ENCODE measurements at places on chromosomes 12 and 14.
A peak's percentile ranks its signal among the peaks of the same experiment; 100 is the strongest.

- no peak for DNase-seq
Observed at GRCh38 chr12:110351119-110351518, 52.4 kb downstream of the ANAPC7 start.

GRCh38 chr14:26867171-26867757 is 269.4 kb upstream of the NOVA1 start:
- DNase-seq = no peak

DNA sequence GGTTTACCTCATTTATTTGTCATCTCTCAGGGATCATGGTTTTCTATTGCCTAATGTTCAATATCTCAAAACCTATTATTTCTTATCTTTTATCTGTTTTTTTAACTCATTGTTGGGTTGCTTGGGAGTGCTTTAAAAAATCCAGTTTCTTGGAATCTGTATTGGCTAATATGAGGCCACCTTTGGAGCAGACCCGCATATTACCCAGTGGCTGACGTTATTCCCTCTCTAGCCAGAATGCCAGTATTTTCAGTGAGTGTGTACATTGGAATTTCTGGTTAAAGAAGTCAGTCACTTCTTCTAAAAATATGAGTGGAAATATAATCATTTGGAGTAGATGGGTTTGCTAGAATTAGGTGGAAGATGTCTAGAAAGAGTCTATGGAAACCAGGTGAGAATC is 38.3 kb downstream of the PRMT8 start:
- DNase-seq = no peak

DNA sequence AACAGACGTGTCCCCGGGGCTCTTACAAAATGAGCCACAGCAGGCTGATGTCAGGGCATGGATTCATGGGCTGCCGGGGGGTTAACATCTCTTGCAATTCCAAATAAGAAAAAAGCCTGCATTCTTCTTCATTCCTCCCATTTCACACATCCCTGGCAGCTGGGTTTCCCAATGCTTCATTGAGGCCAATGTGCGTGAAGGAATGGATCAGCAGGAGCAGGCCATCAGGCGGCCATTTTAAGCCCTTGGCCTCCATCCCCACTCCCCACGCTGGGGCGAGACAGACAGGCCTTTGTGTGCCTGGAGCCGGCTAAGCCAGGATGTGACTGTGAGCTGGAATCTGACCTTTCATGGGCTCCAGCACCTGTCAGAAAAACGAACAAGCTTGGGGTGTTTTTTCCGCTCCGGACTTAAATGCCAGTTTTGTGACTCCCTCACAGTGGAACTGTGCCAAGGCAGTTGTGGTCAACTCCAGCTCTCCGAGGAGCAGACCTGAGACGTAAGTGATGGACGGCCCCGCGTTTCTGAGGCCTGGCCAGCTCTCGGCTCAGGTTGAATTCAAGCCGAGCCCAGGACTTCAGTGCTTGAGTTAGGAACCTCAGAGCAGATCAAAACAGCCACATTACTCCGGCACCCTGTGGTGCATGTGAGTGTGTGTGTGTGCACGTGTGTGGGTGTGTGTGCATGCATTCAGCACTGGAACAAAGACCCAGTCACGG is 133.1 kb downstream of the TMEM30B start:
- DNase-seq = no peak

- DNase-seq = no peak
Observed at GRCh38 chr12:19410629-19411185, 28.6 kb upstream of the AEBP2 start.

GRCh38 chr12:16670456-16671050 is 64.6 kb upstream of the LMO3 start:
- DNase-seq = no peak

DNA sequence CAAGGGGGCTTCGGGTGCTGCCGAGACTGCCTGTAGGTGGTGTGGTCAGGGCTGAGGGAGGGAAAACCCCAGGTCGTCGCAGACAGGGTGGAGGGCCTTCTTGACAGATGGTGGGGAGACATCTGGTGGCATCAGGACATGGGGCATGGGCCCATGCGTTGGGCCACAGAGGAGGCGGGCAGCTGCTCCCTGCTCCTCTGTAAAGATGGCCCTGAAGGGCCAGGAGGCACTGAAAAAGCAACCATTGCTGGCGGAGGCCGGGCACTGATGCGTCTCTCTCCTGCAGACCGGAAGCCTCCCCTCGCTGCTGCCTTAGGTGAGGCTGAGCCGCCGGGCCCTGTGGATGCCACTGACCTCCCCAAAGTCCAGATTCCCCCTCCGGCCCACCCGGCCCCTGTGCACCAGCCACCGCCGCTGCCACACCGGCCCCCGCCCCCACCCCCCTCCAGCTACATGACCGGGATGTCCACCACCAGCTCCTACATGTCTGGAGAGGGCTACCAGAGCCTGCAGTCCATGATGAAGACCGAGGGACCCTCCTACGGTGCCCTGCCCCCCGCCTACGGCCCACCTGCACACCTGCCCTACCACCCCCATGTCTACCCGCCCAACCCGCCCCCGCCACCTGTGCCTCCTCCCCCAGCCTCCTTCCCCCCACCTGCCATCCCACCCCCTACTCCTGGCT is 28.8 kb downstream of the CCNK start:
- no peak for DNase-seq

GRCh38 chr14:53622447-53622846 is 334.2 kb downstream of the BMP4 start:
- DNase-seq = no peak

GRCh38 chr12:18171571-18171970 is 81.6 kb upstream of the RERGL start:
- DNase-seq = no peak

GRCh38 chr14:91727121-91727520 is 4.8 kb downstream of the CATSPERB start:
- no peak for DNase-seq

DNA sequence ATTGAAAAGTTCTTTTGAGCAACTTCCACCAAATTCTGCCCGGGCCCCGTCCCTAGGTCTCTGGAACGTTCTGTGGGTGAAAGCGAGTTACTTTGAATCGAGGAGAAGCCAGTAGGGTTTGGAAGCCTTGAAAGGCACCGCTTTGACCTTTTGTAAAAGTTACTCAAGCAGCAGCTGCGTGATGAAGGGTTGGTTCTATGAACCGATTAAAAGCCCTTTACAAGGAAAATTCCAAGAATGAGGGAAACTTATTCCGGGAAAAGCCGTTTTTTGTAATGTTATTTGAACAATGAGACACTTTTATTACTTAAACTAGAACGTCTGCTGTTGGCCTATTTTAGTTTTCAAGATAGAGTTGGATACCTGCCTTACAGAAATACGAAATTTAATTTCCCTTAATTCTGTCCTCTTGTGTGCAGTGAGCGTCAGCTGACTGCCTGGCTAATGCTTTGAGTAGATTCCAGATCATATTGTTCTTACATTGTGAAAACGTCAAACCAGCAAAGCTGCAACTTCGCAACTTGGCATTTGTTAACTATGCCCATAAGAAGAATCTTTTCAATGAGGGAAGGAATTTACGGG is 906 bp downstream of the LARP4 start:
- DNase-seq = peak; percentile 48

DNA sequence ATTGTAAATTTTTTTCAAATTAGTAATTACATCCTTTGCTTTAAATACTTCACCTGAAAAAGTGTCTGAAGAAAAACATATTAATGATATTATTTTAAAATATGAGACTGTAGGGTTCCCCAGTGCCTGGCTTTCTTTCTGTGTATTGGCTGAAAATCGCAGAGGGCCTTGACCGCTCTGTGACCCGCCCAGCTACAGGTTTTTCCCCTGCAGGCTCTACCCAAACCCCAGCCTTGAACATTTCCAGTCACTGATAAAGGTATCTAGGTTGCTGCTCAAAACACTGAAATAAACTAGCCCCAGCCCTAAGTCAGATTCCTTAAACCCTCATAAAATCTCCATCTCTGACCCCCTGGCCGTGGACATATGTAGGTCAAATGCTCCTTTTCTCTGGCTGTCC is 11.9 kb downstream of the KLRG1 start:
- no peak for DNase-seq

DNA sequence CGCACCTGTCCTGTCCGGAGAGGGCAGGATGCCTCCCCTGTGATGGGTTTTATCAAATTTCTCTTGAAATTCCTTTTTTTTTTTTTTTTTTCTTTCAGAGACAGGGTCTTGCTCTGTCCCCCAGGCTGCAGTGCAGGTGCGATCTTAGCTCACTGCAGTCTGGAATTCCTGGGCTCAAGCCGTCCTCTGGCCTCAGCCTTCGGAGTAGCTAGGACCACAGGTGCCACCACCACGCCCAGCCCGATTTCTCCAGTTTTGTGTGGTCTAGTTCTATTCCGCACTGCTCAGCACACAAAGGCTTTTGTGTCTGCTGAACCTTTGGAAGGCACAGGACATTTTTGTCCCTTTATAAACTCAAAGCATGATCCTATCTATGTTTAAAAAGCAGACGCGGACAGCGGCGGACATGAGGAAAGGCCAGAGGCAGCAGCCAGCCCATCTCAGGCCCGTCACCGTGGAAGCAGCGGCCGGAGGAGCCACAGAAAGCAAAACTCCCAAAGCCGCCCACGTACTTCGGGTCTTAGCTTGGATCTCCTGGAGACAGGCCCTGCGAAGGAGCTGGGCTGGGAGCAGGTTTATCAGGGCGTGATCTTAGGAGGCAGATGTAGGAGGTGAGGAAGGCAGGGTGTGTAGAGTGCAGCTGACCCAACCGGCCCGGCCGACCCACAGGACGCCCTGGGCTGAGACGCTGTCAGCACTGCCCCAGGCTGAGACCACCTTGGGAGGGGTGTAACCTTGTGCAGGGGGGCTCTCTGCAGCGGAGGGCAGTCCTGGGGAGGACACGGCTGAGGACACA is 30.9 kb upstream of the FBRSL1 start:
- no peak for DNase-seq

- DNase-seq = peak; percentile 52
Observed at GRCh38 chr12:57475271-57476161, 4.2 kb downstream of the ARHGAP9 start.

DNA sequence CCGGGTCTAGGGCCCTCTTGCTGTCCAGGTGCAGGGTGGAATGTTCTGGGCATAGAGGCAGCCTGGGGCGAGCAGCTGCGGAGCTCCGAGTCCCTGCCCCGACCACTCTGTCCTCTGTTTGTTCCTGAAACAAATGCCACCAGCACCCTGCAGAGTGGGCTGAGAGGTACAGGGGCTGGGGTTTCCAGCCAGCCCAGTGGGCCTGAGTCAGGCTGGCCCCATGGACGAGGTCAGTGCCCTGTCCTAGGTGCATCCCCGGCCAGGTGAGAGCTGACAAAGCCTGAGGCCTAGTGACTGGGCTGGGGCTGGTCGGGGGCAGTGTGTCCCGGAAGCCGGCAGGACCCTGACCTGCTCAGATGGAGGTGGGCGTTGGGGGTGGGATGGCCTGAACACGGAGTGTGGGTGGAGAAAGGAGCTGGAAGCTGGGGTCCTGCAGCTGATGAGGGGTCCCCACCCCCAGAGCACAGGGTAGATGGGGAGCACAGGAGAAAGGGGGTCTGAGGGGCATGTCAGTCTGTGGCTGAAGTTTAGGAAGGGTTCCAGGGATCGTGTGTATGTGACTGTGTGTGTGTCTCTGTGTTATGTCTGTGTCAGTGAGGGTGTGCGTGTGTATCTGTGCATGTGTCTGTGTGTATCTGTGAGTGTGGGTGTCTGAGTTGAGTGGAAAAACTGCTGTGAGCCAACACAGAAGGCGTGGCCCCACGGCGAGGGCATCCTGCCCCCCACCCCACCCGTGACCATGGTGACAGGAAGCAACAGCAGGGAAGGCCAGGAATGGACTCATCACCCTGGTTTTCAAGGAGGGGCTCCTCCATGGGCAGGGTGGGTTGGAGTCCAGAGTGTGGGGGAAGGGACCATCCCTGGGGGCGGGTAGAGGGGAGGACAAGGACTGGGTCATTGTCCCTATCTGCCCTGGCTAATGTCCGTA is 2.4 kb upstream of the CRIP1 start:
- DNase-seq = no peak

DNA sequence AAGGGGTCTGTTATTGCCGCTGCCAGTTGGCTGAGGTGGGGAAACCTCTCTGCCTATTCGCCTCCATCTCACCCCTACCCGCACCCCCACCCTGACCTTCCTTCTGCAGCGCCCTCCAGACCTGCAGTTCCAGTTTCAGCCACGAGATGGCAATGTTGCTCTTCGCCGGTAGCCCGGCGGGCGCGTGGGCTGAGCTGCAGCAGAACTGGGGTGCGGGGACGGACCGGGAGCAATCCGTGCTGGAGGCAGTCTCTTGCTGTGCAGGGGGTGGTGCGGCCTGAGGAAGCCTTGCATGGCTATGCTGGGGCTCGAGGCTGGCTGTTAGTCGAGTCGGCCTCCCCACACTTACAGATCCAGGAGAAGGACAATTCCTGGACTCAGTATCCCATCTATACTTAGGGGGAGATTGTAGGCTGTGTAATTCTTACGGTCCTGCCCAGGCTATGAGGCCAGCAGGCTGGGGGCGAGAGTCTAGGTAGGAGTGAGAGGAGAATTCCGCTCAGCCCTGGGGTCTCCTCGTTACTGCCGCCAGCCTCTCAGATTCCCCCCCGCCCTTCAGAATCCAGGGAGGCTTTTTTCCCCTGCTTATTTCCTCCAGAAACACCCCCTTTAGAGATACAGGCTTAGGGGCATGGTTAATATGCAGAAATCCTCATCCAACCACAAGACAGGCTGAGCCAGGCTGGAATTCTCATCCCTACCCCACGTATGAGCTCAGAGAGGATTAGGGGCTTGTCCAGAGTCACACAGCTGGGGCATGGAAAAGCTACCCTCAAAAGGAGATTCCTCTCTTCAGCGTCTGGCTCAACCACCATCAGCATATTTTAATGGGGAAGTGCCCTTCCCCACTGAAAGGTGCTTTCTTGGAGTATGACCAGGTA is 118.2 kb downstream of the AACS start:
- peak; percentile 78 for DNase-seq

GRCh38 chr14:76958980-76959710 is 69.4 kb downstream of the IRF2BPL start:
- peak; percentile 66 for DNase-seq

- DNase-seq = no peak
Observed at GRCh38 chr12:120457133-120457532, 10.9 kb downstream of the GATC start.

GRCh38 chr12:91579516-91580263 is 397.1 kb upstream of the DCN start:
- DNase-seq = no peak

- DNase-seq = no peak
Observed at GRCh38 chr12:109433618-109434017, 43.5 kb downstream of the KCTD10 start.

GRCh38 chr12:124314766-124315165 is 19.9 kb downstream of the RFLNA start:
- no peak for DNase-seq

DNA sequence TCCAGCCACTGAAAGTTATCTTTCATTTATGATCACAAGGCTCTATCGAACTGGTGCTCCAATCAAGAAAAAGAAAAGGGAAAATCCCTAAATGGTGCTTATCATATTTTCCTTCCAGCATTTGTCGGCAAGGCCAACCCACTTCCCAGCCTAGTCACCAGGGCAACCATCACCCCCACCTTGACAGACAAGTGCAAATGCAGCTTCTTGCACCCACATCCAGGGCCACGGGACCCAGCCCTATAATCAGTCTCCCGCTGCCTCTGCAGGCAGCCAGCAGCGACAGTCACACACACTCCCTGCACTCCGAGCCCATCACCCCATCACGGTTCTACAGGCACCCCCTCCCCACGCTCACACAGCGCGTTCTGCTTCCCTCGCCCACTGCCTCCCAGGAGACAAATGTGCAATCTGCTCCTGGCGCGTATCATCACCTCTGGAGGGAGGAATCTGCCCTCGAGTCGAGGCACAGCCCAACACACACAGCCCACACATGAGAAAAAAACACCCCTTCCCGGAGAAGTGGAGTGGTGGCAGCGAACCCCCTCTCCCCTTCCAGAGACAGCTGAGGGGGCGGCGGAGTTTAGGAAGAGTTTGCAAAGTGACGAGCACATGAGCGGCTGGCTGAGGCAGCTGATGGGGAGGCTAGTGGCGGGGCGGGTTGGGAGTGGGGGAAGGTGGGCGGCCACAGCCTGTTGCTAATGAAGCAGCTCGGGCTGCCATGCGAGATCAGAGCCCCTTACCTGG is 9.3 kb upstream of the PPP4R4 start:
- no peak for DNase-seq
